HTR-8/SVneo (cell line): ENCODE measurements at places on chromosomes 4 and X.
A peak's percentile ranks its signal among the peaks of the same experiment; 100 is the strongest.

GRCh38 chr4:126748736-126749135, 884.0 kb upstream of the INTU start:
- no peak for DNase-seq

- no peak for DNase-seq
Measured at GRCh38 chrX:6961286-6962005, 186.1 kb upstream of the STS start.

- DNase-seq, result peak; percentile 9
Measured at GRCh38 chr4:118032691-118033090, 1.6 kb upstream of the NDST3 start.

DNA sequence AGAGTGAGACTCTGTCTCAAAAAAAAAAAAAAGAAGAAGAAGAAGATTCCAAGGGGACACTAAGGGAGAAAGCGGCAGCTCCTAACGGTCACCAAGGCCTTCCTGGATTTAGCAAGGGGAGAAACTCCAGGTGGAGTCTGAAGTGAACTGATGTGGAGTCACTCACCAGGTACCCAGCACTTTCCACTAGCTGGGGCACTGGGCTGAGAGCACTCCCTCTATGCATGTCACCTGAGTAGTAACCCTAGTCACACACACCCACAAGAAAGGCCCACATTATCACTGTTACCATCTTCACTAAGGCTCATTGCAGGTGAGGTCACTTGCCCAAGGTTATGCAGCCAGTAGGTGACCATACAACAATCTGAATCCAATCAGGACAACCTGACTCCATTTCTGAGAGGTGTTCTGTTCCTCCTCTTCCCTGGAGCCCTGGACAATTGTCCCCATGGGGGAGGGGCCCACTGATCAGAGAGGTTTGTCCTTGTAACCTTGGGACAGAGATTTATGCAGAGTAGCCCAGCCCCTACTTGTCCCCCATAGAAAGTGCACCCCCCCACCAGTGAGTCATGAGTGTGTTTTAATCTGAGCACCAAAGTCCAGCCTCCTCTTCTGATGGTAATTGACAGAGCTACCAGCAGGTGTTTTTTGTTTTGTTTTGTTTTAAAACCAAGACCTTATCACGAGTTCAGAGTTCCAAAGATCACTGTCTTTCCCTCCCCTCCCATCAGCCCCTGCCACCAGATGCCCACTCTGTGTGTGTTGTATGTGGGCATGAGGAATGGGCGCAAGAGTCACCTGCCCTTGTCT, 5.9 kb upstream of the SASH3 start:
- DNase-seq, result no peak
